NCI-H2081 treated with DMSO at 0.1 percent for 48 hours (cell line): ENCODE measurements at places on chromosomes 7 and 10.

GRCh38 chr10:87659571-87660483, at the start of gene PAPSS2:
PAPSS2 (plus strand) TSS chr10:87659878; CDS start chr10:87659982, 104 bp downstream.
- DNase-seq: no peak

DNA sequence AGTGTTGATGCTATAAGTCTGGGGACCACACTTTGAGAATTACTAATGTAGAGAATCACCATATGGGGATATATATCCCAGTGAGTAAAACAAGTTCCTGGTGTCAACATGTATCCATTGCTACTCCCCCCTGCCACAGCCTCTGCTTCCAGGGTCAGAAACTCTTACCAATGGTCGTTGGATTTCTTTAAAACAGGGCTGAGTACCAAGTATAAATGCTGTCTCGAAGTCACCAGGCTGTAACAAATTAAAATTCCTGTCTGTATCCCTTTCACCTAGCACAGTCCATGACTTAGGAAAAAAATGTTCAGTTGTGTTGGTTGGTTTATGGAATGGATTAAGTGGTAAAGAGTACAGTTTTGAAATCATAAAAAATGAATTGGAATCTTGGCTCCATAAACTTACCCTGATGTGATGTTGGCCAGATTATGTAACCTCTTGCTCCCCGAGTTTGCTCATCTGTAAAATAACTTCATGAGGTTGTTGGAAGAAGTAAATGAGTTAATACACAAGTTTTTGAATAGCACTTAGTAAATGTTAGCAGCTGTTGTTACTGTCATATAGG, 364.0 kb upstream of the LRGUK start:
- DNase-seq: no peak

- no peak for DNase-seq
Measured at GRCh38 chr10:112022196-112022595, 161.4 kb downstream of the GPAM start.

- no peak for DNase-seq
Measured at GRCh38 chr10:79310200-79310865, 36.9 kb upstream of the PPIF start.

DNA sequence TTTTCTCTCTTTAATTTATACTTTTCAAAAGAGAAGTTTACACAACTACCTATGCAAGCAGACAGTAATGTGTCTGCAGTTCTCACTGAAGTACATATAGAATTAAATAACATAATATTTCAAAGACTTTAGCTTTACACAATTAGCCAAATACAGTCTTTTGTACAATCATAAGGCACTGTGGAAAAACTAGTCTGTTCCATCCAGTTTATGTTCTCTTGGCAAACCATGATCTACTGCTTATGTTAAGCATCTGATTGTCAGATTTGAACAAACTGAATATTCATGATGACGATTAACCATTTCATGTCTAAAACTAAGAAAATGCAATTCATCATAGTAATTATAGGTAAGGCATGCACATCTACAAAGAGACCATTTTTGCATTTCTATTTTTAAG, 842 bp downstream of the SEMA3A start:
- DNase-seq: no peak

DNA sequence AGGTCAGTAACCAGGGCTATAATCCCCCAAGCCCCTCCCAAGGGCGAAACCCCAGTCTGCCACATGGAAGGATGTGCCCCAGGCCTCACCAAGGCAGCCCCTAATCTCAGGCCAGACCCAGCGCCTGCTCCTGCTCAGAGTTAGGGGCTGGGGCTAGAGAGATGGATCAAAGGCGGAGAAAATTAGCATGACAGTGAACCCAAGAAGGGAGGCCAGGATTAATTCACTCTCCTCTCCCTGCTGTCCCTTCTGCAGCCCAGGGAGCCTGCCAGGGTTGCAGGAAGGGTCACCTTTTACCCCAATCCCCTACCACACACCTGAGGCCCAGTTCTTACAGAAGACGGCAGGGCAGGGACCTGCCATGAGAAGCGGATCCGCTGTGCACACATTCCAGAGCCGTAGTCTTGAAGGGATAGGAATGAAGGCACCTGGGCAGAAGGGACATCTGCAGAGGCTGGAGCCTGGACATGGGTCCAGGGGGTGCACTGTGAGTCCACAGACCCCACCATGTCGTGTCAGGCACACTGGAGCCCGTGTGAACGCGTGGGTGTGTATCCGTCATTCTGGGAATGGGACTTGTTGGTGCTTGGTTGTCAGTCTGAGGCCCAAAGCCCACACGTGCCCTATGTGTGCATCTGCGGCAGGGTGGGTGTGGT, 11.9 kb upstream of the ZMIZ1 start:
- no peak for DNase-seq

DNA sequence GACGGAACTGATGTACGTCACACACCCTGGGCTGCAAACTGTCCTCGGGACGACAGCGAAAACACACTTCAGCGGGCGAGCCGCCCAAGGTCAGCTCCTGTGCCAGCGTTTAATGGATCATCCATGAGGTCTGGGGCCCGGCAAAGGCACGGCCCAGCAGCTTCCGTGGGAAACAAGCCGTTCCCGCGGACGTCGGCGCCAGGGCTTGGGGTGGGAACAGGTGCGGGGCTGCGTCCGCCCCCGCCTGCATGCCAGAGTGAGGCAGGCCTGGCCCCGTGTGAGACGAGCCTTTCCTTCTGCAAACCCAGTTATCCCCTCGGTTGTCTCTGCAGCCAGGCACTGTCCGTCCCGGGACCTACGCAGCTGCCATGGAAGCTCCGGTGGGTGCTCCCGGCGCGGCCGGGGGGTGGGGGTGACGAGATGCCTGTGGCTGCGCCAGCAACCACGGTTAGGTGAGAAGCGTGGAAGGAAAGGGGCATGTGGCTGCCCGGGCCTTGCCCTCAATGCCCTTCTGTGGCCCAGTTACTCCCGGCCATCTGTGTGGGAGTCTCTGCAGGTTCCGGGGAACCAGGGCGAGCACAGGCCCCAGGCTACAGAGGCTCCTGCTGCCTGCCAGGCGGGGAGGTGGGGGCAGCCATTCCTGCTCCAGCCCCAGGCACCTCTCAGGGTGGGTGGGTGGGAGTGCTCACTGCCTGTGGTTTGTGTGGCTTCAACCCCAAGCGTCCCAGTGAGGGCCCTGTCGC, 42.2 kb upstream of the PDGFA start:
- no peak for DNase-seq

GRCh38 chr10:37222046-37222445, 96.6 kb downstream of the ANKRD30A start:
- no peak for DNase-seq

GRCh38 chr7:111210996-111211395, 120.1 kb downstream of the LRRN3 start:
- DNase-seq: no peak

DNA sequence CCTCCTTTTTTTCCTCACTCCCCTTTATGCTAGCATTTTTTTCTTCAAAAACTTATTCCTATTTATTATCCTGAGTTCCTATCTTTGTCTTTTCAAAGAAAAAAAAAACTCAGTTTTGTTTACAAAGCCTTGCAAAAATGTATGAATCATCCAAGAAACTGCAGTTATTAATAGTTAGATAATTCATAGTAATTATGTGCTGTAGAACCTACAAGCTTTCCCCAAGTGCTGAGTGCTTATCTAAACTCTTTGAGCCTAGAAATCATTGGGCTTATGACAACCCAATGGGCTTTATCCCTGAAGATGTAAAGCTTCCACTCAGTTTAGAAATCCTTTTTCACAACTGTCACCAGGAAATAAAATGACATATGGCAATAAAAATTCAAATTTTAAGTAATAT, 145.9 kb upstream of the WNT16 start:
- DNase-seq: no peak

GRCh38 chr10:53013201-53013810, 240.7 kb upstream of the MBL2 start:
- no peak for DNase-seq

DNA sequence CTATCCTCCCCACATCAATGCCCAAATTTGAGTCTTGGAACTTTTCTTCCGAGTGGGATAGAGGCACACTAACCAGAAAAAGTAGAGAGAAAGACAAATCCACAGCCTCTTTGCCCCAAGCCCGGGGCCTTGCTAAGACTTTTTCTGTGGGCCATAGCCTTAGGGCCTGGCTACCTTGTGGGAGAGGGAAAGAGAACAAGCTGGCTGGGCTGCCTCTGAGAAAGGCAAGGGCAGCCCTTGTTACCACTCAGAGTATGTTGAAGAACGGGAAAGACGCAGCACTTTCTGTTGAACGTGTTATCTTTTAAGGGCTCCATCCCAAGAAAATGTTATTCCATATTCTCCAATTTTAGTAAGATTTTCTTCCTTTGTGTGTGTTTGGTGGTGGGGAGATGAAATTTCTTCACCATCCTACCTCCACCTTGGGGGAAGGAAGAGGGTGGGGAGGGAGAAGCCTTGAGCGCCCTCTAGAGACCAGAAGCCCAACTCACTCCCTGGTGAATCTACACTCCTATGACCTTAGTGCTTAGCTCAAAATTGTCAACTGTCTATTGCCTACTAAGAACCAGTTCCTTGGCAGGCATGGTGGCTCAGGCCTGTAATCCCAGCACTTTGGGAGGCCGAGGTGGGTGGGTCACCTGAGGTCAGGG, 3.9 kb upstream of the NRF1 start:
- no peak for DNase-seq

- no peak for DNase-seq
Measured at GRCh38 chr10:7285522-7286322, 125.1 kb downstream of the SFMBT2 start.
